Activated naive CD4-positive, alpha-beta T cell treated with anti-CD3 and anti-CD28 coated beads for 36 hours (primary cell): ENCODE measurements at places on chromosomes 2 and 18.
A peak's percentile ranks its signal among the peaks of the same experiment; 100 is the strongest.

DNA sequence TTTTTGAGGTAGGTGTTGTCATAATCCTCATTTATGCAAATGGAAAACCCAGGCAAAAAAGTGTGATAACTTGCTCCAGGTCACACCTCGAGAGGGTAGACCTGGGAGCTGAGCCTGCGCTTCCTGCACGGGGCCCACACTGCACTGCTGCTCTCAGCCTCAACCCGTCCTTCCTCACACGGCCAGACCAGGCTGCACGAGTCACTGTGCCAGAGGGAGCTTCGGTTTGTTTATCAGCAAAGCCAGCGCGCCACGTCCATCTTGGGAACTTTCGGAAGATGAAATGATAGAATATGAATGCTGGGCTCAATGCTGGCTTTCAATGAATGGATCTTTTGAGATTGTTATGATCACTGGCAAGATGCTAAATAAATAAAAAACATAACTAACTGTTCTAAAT lies 14.4 kb downstream of the COPS9 start:
- DNase-seq = no peak
- H3K27me3 ChIP-seq = peaks cover 1% of the 10 kb centered on the region
- peaks cover 8% of the 10 kb centered on the region for H3K36me3 ChIP-seq
- H3K4me1 ChIP-seq = peaks cover 15% of the 10 kb centered on the region

- no peaks in the 10 kb centered on the region for H3K4me1 ChIP-seq
- no peaks in the 10 kb centered on the region for H3K27me3 ChIP-seq
- no peak overlapping the region for H3K27ac ChIP-seq
Observed at GRCh38 chr2:229314117-229314516, 43.0 kb upstream of the PID1 start.

DNA sequence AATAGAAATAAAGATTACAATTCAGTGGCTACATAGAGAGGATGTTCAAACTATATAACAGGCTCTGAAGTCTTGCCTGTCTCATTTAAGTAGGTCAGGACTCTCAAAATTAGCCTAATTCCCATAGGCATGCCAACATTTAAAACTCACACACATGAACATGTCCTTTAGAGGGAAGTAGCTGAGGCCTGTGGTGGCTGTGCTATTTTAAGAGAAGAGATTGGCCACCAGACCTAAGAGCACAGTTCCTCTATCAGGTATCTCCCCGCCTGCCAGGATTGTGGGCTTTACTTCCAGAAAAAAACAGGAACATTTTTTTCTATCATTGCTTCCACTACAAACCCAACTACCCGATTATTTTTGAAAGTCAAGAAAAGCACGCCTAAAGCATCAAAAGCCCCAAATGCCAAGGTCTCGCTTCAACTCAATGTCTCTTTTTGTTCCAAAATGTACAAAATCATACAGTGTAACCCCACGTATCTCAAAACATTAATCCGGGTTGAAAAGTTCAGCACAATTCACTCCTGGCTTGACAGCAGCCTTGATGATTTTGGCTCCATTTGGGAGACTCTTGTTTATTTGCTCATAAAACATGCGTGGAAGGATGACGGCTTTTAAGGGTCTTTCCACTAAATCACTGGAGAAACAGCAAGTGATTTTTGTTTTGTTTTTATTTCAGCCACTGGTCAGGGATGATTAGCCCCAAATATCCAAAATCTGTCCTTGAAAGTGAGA lies 15.3 kb downstream of the FHL2 start:
- no peak for DNase-seq
- peaks cover 1% of the 10 kb centered on the region for H3K36me3 ChIP-seq
- no peaks in the 10 kb centered on the region for H3K27me3 ChIP-seq
- no peak overlapping the region for H3K27ac ChIP-seq
- H3K4me1 ChIP-seq = no peaks in the 10 kb centered on the region

DNA sequence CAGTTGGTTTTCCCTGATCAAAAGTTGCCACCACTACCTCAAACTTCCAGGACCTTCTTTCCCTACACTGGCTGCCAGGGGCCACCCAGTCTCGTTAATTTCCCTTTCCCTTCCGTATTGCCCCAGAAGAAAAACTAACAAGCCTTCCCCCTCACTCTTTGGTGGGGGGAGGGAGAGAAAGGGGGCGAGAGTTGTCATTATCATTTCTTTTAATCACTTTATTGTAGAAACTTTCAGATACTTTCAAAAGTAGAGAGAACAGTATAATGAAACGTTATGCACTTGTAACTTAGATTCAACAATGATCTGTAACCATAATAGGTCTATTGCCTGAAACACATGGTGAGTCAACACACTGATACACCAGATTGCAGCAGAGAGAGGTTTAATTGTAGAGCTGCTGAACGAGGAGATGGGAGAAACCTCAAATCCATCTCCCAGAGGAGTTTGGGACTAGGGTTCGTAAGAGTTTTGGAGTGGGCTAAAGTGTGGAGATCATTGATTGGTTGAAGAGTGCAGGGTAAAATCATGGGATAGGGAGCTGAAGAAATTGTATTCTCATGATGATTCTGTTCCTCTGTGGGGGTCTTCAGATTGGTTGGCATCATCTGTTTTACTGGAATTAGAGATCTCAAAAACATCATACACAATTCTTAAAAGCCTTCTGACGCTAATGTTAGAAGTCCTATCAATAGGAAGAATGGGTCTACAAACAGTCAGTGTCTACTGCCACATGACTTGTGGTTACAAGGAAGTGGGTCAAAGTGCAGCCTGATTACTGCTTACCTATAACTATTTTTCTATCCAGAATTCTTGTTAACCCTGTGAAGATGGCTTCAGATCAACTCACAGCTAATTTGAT lies 2.6 kb upstream of the RNF149 start:
- H3K4me3 ChIP-seq = peak overlapping the region; percentile 28
- H3K4me1 ChIP-seq = peaks cover 50% of the 10 kb centered on the region
- H3K27ac ChIP-seq = peak overlapping the region; percentile 52
- no peaks in the 10 kb centered on the region for H3K27me3 ChIP-seq

DNA sequence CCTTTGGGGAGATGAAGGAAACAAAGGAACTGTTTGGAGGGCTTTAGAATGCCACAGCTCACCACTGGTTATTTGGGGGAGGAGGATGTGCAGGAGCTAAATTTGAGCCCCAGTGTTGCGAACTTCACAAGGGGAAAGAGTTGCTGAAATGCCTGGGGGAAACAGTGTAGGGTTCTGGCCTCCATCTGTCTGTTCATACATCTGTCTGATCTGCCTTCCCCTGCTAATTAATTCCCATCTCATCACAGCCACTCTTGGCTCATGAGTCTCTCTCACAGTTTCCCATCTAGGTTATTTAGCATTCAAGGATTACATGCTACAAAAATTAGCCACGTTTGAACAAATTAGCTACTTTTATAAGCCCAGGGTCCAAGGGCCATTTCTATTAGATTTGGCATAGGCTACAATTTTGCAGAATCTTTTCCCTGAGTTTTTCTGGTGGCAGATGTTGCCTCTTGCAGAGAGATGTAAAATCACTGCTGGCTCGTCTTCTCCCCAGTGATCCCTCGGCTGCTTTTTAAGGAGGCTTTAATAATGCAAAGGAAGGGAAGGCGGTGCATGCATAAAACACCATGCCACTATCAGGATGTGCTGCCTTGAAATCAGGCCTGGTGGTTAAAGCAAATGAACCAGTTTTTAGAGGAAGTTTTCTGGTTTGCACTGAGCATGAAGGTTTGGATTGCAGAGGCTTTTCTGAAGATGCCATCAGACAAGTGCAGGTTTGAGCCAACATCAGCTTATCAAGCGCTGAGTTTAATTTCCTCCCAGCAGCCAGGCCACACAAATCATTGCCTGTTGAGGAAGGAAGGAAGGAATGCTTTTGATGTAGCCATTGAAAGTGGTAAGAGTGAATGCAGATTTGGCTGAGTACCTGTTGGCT lies 35.0 kb downstream of the ADD2 start:
- no peaks in the 10 kb centered on the region for H3K27me3 ChIP-seq
- H3K36me3 ChIP-seq = no peaks in the 10 kb centered on the region
- no peak overlapping the region for H3K4me3 ChIP-seq
- DNase-seq = no peak
